D721Med (cell line): ENCODE measurements at places on chromosomes 11 and 22.

- no peak for DNase-seq
Observed at GRCh38 chr11:111665777-111666176, 63.5 kb downstream of the SIK2 start.

- no peak for DNase-seq
Observed at GRCh38 chr22:44330744-44331660, 18.3 kb upstream of the SHISAL1 start.

DNA sequence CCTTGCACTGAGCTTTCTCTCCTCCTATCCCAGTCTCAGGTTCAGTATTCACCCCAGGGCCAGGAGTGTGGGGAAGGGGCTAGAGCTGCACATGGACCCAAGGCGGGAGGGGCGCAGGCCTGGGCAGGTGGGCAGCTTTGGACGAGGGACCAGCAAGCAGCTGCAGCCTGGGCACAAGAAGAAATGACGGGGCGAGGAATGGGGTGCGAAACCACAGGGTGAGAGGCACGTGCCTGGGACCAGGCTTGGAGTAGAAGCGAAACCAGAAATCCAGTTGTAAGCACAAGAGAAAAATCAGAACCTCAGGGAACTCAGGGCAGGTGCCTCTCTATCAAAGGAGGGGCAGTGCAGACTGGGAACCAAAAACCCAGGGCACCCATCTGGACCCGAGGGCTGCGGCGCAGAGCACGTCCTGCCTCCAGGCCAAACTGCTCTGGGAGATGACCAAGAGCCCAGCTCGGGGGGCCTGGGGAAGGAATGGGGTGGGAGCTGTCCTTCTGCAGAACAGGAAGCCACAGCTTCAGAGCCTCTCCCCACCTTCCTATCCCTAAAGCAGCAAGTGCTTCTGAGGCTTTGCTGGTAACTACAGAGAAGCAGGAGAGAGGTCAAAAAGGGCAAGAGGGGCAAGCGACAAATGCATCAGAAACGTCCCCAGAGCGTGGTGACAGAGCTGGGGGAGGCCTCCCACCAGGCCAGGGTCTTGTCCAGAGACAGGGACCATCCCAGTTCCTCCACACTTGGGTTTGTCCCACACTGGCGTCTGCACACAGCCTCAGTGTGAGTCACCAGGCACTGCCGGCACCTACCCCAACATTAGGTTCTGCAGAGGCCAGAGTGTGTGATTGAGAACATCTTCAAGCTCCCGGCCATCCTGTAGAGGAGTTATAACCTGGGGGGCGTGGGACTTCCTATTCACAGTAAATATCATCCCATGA, 18.3 kb upstream of the TMPRSS4 start:
- DNase-seq = no peak

DNA sequence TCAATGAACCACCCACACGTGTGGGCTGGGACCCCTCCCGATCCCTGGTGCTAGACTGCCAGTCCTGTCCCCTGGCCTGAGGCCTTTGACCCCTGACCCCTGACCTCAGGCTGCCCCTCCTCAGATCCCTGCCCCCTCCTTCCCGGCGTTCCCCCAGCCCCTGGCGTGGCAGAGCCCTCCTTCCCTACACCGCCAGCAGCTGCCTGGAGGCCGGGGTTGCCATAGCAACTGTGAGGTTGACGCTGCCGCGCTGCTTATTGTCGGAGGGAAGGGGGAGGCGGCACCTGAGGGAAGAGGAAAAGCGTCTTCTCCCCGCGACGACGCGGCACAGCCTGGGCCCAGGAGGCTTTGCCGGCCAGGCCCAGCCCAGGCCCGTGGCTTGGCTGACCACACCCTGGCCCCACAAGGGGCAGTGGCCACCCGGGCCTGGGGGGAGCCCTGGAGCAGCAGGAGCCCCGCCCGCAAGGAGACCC, 32.6 kb downstream of the SHANK3 start:
- no peak for DNase-seq

- no peak for DNase-seq
Observed at GRCh38 chr11:122038543-122038942, 77.5 kb downstream of the BLID start.

GRCh38 chr11:121869478-121869877, 246.5 kb downstream of the BLID start:
- DNase-seq = no peak

- no peak for DNase-seq
Observed at GRCh38 chr11:5631969-5632635, 7.3 kb downstream of the TRIM34 start.

- no peak for DNase-seq
Observed at GRCh38 chr22:27610863-27611786, 190.4 kb downstream of the MN1 start.

DNA sequence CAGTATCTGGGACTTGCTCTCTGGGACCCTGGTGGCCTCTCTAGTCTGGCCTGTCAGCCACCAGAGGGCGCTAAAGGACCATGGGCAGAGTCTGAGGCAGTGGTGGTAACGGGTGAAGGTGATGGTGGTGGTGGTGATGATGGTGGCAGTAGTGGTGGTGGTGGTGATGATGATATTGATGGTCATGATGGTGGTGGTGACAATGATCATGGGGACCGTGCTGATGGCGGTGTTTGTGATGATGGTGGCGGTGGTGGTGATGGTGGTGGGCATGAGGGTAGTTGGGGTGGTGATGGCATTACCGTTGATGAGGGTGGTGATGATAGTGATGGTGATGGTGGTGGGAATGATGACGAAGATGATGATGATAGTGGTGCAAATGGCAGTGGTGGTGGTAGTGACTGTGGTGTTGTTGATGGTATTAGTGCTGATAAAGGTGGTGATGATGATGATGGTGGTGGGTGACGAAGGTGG, 16.0 kb downstream of the TRPM5 start:
- no peak for DNase-seq
